Uterus (tissue), 4 donors: ENCODE measurements at places on chromosomes 3 and 15. TPM values are rescaled to one million over a fixed set of nuclear protein-coding genes. Genes with fewer than 3 reads are reported as not detected.

Gene CIDEC
- not detected for total RNA-seq

Gene TRAK1
- total RNA-seq: 14.3 TPM

Gene IL17RB
- 4.6 TPM for total RNA-seq

Gene SLC24A5
- total RNA-seq: not detected

- no peaks in the 10 kb centered on the region for H3K27me3 ChIP-seq
- no peak overlapping the region for H3K4me3 ChIP-seq
- H3K36me3 ChIP-seq: no peaks in the 10 kb centered on the region
- DNase-seq: no peak
Observed at GRCh38 chr3:156682501-156682900, 8.1 kb downstream of the TIPARP start.

DNA sequence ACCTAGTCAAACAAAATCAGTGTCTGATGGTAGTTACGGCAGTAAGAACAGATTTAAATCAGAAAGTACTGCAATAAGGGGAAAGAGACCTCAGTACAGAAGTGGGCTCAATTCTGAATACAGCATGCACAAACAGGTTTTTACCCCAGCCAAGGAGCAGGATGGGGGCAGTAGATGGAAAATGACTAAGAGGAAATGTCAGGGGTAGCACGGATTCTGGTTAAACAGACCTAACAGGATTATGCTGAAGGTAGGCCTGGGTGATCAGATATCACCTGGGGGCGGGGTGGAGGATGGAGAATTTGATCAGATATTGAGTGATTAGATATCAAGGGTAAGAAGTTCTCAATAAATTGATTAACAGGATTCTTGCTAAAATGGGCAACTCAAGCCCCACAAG is 19.0 kb downstream of the MESD start:
- H3K36me3 ChIP-seq: no peaks in the 10 kb centered on the region
- no peak for DNase-seq
- no peak overlapping the region for H3K4me3 ChIP-seq
- H3K4me1 ChIP-seq: no peaks in the 10 kb centered on the region
- no peaks in the 10 kb centered on the region for H3K27me3 ChIP-seq

GRCh38 chr3:42742259-42742658 is 30.8 kb downstream of the CCDC13 start:
- no peaks in the 10 kb centered on the region for H3K36me3 ChIP-seq
- no peak overlapping the region for H3K27ac ChIP-seq
- no peaks in the 10 kb centered on the region for H3K4me1 ChIP-seq
- H3K27me3 ChIP-seq: no peaks in the 10 kb centered on the region

GRCh38 chr3:132395126-132395525 is 22.2 kb upstream of the DNAJC13 start:
- H3K36me3 ChIP-seq: no peaks in the 10 kb centered on the region
- DNase-seq: no peak
- H3K4me3 ChIP-seq: no peak overlapping the region
- H3K27me3 ChIP-seq: no peaks in the 10 kb centered on the region
- no peak overlapping the region for H3K27ac ChIP-seq

GRCh38 chr3:79515072-79515471 is 252.7 kb downstream of the ROBO1 start:
- H3K4me1 ChIP-seq: no peaks in the 10 kb centered on the region
- no peaks in the 10 kb centered on the region for H3K27me3 ChIP-seq
- no peak for DNase-seq
- no peaks in the 10 kb centered on the region for H3K36me3 ChIP-seq
- no peak overlapping the region for H3K27ac ChIP-seq

GRCh38 chr15:76987896-76988860 is 6.7 kb upstream of the PSTPIP1 start:
- no peak overlapping the region for H3K4me3 ChIP-seq
- no peak for DNase-seq
- no peaks in the 10 kb centered on the region for H3K4me1 ChIP-seq

GRCh38 chr3:8988384-8988655 is 25.0 kb upstream of the RAD18 start:
- no peaks in the 10 kb centered on the region for H3K4me1 ChIP-seq
- H3K27me3 ChIP-seq: no peaks in the 10 kb centered on the region
- DNase-seq: no peak
- no peak overlapping the region for H3K4me3 ChIP-seq

- H3K36me3 ChIP-seq: no peaks in the 10 kb centered on the region
- no peak overlapping the region for H3K27ac ChIP-seq
- no peak overlapping the region for H3K4me3 ChIP-seq
- H3K27me3 ChIP-seq: no peaks in the 10 kb centered on the region
Observed at GRCh38 chr3:104564045-104564643, 802.6 kb upstream of the ALCAM start.

DNA sequence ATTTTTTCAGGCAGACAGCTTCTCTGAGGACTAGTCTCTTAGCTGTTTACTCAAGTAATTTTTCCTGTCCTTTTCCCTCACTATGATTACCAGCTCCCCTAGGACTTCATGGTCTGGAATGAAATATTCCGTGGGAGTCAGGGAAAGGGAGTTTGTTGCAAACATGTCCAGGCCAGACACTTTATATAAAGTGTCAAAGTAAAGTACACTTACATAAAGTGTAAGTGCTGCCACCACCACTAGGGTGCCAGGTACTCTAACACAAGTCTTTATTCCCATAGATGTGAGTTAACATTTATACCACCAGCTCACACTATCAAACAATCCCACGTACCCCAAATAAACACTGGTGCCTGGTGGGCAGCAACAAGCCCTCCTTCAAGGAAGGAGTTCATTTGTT is 179.8 kb downstream of the SNRPN start:
- no peaks in the 10 kb centered on the region for H3K4me1 ChIP-seq
- H3K27me3 ChIP-seq: no peaks in the 10 kb centered on the region
- no peak overlapping the region for H3K4me3 ChIP-seq
- H3K27ac ChIP-seq: no peak overlapping the region

- no peak for DNase-seq
- no peak overlapping the region for H3K4me3 ChIP-seq
- H3K36me3 ChIP-seq: no peaks in the 10 kb centered on the region
- H3K4me1 ChIP-seq: no peaks in the 10 kb centered on the region
- no peaks in the 10 kb centered on the region for H3K27me3 ChIP-seq
Observed at GRCh38 chr15:73389971-73390544, 21.3 kb upstream of the HCN4 start.
